ENCODE measurements at places on chromosomes 5 and 9.

DNA sequence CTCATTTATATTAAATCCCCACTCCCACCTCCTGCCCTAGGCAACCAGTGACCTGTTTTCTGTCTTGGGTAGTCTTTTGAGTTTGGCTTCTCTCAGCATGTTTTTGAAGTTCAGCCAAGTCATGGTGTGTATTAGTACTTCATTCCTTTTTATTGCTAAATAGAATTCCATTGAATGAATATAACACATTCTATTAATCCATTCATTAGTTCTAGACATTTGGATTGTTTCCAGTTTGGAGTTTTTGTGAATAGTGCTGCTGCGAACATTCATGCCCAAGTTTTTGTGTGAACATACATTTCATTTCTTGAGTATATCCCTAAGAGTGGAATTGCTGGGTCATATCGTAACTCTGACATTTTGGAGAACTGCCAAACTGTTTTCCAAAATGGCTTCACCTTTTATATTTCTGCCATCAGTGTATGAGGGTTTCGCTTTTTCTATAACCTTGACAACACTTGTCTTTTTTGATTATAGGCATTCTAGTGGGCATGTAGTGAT lies 2.7 kb downstream of the ZNF346 start:
- no peak for DNase-seq

GRCh38 chr5:172958331-172959046 lies 735 bp upstream of the RPL26L1 start:
- no peak for DNase-seq

DNA sequence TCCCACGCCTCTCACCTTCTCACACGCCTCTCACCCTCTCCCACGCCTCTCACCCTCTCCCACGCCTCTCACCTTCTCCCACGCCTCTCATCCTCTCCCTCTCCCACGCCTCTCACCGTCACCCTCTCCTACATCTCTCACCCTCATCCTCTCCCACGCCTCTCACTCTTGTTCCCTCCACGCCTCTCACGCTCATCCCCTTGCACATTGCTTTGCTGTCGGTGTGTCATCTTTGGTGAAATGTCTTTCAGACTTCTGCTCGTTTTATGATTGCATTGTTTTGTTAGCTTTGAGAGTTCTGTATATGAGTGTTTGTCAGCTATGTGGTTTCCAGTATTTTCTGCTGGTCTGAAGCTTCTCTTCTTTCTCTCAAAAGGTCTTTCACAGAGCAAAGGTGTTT lies 102.7 kb downstream of the EHMT1 start:
- no peak for DNase-seq

GRCh38 chr9:94639061-94639998 lies at the start of gene FBP1:
Gene FBP1, minus strand, starts transcription at chr9:94639518. Its CDS starts 208 bp downstream, at chr9:94639310.
- no peak for DNase-seq

GRCh38 chr5:34598177-34598794 lies 57.8 kb upstream of the RAI14 start:
- DNase-seq, result no peak

- no peak for DNase-seq
Measured at GRCh38 chr9:110812886-110813285, 144.3 kb downstream of the MUSK start.

GRCh38 chr5:10248378-10249260 lies 1.1 kb downstream of the ATPSCKMT start:
- no peak for DNase-seq

DNA sequence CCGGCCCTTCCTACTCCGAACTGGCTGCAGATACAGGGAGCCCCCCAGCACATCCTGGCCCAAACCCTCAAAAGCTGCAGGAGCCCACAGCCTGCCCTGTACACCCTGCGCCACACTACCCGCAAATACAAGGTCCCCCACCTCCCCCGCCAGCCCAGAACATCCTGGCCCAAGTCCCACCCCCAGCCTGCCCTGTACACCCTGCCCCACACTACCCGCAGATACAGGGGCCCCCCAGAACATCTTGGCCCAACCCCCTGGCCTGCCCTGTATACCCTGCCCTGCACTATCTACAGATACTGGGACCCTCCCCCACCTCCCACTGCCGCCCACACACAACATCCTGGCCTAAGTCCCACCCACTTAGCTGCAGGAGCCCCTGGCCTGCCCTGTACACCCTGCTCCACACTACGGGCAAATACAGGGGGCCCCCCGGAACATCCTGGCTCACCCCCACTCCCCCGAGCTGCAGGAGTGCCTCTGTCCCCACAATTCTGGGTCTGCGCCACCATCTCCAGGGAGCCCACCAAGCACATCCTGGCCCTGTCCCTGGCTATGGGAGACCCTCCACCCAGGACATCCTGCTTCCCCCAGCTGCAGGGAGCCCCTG lies 8.3 kb downstream of the LPCAT1 start:
- no peak for DNase-seq

DNA sequence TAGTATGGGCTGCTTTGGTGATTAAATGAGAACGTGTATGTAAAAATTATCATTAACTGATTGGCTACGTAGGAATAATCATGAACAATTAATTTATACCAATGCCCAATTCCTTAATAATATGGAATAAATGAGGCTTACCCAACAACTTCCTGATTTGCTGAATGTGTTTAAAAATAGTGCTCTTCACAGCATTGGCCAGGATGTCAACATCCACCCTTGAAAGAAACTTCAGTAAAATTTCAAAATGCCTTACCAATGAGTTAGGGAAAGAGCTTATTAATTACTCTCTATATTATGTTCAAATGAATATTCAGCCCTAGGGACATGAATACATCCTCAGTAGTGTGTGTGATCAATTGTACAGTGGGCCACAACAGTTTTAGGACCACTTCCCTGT lies 401.4 kb downstream of the PSAT1 start:
- no peak for DNase-seq

GRCh38 chr9:115637661-115638060 lies 515.9 kb upstream of the PAPPA start:
- no peak for DNase-seq

DNA sequence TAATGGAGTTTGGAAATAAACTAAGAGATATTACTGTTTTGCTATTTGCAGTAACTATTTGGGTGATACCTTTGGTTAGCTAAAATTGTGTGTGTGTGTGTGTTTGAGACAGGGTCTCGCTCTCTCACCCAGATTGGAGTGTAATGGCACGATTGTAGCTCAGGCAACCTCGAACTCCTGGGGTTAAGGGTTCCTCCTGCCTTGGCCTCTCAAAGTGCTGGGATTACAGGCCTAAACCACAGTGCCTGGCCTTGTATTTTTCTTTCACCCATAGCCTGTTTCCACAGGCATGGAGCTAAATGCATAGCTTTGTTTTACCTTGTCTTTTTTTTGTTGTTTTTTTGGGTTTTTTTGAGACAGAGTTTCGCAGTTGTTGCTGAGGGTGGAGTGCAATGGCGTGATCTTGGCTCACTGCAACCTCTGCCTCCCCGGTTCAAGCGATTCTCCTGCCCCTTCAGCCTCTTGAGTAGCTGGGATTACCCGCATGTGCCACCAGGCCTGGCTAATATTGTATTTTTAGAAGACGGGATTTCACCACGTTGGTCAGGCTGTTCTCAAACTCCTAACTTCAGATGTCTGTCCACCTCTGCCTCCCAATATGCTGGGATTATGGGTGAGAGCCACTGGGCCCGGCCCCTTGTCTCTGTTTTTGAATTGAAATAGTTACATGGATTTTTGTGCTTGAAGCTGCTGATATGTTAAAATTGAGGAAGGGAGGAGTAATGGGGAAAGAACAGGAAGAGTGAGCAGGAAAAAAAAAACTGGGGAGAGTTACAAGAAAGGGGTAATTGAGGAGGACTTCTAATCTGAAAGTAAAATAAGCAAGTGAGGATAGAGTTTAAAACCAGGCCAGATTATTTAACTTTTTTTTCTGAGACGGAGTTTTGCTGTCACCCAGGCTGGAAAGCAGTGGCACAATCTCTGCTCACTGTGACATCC lies 5.7 kb downstream of the GPBP1 start:
- no peak for DNase-seq

- DNase-seq, result no peak
Measured at GRCh38 chr9:91658513-91659105, 235.0 kb upstream of the NFIL3 start.

GRCh38 chr9:3528451-3528850 lies 2.6 kb upstream of the RFX3 start:
- DNase-seq, result no peak

GRCh38 chr5:97549496-97549895 lies 366.4 kb upstream of the RIOK2 start:
- DNase-seq, result no peak

GRCh38 chr5:173886150-173886549 lies 2.0 kb upstream of the CPEB4 start:
- DNase-seq, result no peak

All from cortex of kidney (tissue), 1 donor.